Stimulated activated CD8-positive, alpha-beta memory T cell treated with anti-CD3 and anti-CD28 coated beads, Interleukin-2, amount 100 ng/mL, for 1 hour (primary cell): ENCODE measurements at places on chromosomes 6 and 20.

DNA sequence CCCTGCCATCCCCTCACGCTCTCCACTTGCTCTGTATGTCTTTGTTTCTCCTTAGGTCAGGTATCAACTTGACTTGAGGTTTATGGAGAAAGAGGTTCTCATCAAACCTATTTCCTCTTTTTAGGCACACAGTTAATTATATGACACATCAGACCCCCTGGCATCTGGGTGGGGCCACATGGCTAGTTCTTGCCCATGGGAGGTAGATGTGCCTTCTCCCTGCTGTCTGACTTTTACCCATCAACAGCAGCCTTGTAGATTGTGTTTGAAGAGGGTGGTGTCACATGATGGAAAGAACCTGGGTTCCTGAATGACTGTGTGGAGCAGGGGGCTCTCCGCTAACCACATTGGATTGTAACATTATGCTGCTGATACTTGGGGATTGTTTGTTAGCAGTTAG, 7.2 kb upstream of the UQCC2 start:
- DNase-seq, result no peak

GRCh38 chr6:30590509-30590908, 19.3 kb downstream of the ABCF1 start:
- DNase-seq, result no peak

- DNase-seq, result no peak
These were observed 634.0 kb upstream of the PTCHD4 start for GRCh38 chr6:48744948-48745347.

DNA sequence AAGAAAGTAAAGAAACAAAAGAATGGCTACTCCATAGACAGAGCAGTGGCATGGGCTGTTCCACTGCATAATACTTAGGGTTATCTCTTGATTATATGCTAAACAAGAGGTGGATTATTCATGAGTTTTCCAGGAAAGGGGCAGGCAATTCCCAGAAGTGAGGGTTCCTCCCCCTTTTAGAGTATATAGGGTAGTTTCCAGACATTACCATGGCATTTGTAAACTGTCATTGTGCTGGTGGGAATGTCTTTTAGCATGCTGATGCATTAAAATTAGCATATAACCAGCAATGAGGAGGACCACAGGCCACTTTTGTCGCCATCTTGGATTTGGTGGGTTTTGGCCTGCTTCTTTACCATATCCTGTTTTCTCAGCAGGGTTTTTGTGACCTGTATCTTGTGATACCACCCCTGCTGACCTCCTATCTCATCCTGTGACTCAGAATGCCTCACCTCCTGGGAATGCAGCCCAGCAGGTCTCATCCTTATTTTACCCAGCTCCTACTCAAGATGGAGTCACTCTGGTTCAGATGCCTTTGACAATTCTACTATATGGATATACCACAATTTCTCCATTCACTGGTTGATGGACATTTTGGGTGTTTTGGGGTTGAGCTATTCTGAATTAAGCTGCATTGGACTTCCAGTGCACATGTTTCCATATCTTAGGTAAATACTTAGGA, 280.6 kb downstream of the FARS2 start:
- no peak for DNase-seq

GRCh38 chr20:692044-692443, 16.4 kb upstream of the SCRT2 start:
- no peak for DNase-seq

DNA sequence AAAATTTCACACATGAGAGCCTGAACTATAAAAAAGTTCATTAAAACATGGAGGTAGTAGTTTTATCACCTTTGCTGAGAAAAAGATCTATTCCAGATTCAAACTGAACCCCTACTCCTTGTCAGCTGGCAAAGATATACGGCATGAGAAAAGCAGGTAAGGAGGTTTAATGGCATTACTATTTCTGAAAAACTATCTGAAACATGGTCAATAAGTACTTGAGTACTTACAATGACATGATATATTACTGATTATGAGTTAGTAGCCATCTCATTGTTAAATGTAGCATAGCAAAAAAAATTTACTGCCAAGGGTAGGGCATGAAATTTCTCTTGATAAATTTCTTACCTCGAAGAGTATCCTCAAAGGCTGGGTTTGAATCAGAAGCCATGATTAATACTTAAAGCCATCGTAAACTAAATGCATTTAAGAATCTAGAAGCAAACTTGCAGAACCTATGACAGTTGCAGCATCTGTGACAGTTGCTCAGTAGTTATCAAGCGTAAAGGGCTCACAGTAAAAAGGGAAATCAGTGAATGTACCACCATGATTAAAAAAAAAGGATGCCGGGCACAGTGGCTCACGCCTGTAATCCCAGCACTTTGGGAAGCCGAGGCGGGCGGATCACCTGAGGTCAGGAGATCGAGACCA, 8.7 kb downstream of the SLC17A5 start:
- DNase-seq, result no peak

GRCh38 chr20:48448666-48449600, 378.9 kb downstream of the PREX1 start:
- DNase-seq, result no peak

- DNase-seq, result no peak
These were observed 41.6 kb downstream of the OPRM1 start for GRCh38 chr6:154080461-154081189.

- no peak for DNase-seq
These were observed 178.0 kb downstream of the DTNBP1 start for GRCh38 chr6:15484821-15485220.

- DNase-seq, result no peak
These were observed 101.7 kb downstream of the TULP4 start for GRCh38 chr6:158413814-158414565.

DNA sequence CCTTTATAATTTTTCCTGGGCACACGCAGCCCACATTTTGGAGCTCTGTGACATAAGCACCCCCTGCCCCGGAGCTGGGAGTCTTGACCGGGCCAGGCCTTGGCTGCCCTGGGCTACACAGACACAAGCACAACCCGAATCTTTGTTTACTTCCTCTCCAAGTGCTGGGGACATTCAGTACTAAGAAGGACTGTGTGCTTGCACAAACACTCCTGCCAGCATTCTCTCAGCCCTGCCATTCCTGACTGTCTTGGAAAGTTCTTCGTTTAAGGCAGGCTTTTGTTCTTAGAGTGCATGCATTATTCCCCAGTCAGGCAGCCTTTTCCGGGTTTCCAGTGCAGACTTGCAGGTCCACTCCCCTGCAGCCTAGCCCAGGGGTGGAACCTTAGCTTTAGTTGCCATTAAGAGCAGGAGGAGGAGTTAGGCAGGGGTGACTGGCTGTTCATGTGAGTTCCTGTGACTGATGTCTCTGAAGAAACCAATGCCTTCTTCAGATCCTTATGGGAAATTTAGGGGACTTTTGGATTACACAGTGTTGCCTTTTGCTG, 28.6 kb downstream of the FOXO3 start:
- DNase-seq, result no peak

DNA sequence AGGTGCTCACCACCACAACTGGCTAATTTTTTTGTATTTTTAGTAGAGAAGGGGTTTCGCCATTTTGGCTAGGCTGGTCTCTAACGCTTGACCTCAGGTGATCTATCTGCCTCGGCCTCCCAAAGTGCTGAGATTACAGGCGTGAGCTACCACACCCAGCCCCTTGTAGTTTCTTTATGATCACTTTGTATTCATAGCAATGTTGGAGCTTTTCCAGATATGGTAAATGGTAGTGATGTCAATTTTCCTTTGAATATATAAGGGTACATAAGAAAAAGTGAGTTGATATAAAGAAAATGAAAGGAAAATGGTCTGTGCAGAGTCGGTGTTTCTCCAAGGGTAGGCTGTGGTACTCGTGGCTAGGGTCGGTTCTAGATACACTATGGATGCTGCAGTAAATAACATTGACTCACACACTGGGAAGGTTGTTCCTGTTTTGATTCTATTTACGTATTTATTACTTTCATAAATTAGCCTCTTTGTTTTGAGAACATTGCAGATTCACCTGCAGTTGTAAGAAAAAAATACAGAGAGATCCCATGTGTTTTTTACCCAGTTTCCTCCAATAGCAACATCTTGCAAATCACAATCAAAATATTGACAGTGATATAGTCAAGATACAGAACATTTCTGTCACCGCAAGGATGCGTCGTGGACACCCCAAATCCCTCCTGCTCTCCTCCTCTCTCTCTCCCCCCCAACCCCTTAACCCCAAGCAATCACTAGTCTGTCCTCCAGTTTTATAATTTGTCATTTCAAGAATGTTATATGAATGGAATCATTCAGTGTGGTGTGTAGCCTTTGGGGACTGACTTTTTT, 2.5 kb downstream of the ZNF831 start:
- no peak for DNase-seq

DNA sequence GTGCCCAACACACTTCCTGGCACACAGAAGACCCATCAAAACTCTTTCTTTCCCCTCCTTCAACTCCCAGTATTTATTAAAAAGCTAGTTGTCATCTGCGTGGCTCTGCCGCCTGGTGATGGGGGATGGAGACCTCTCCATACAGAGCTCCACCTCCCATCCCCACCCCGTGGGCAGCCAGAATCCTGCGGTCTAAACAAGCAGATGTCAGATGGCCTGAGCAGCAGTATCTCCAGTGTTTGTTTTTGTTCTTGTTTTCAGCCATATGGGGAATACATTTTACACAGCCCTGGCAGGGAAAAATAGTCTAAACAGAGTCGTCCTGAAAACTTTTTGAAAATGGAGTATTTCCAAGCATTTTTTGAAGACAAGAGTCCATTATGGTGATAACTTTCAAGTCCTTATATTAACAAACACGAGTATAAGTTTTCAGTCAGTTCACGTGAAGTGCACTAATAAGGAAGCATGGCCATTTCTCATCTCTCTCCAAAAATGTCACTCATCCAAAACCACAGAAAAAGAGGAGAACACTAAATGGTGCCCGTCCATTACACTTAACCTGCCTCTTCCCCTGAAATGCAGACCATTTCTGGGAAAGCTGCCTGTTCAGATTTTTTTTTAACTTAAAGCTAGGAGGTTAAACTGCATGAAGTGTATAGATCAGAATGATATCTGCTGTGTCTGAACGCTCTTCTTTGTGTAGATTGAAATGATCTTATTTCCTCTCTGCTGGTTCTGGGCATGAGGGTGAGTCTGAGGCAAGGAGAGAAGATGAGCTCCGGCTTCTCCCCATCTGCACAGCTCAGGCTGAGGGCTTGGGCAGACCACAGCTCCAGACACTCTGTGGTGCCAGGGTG, 91.0 kb downstream of the TCP11 start:
- DNase-seq, result no peak

GRCh38 chr6:123526128-123526527, 110.6 kb downstream of the TRDN start:
- no peak for DNase-seq

GRCh38 chr6:118263921-118264486, 284.1 kb upstream of the PLN start:
- DNase-seq, result no peak

DNA sequence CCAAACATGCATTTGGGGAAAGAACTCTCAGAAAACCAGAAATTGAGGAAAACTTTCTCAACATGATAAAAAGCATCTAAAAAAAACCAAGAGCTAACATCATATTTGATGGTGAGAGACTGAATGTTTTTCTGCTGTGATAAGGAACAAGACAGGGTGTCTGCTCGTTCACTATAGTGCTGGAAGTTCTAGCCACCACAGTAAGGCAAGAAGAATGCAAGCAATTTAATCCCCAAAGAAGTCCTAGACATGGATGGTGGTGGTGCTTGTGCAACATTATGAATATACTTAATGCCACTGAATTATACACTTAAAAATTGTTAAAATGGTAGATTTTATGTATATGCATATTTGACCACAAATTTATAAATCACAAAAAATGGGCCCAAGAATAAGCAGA, 53.4 kb downstream of the LYRM2 start:
- DNase-seq, result no peak

- no peak for DNase-seq
These were observed at the start of gene OR2J3 for GRCh38 chr6:29107758-29108157. Gene OR2J3, plus strand, starts transcription at chr6:29108058. Its CDS starts 3,833 bp downstream, at chr6:29111891.

DNA sequence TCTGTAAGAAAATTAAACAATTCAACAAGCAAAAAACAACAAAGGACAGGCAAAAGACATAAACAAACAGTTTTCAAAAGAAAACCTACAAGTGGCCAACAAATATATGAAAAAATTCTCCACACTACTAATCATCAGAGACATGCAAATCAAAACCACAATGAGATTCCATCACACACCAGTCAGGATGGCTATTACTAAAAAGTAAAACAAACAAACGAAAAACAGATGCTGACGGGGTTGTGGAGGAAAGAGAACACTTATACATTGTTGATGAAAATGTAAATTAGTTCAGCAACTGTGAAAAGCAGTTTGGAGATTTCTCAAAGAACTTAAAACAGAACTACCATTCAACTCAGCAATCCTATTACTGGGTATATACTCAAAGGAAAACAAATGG, 537.6 kb downstream of the HDGFL1 start:
- DNase-seq, result no peak

DNA sequence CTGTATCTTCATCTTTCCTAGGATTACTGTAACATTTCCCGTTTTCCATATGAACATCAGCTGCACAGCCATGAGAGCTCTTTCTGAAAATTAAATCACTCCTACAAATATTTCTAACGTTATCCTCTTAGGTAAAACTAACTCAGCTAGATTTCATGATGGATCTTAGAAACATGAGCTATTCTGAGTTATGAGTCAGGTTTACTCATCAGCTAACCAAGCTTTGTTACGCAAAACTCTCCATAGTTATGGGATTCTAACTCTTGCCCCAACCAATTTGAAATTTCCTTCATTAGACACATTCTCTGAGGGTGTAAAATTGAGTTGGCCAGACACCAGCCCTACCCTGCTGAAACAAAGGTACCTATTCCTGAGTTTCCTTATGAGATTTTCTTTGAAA, 14.0 kb downstream of the DEFB110 start:
- no peak for DNase-seq

GRCh38 chr6:5439749-5440148, 178.4 kb downstream of the FARS2 start:
- DNase-seq, result no peak

- no peak for DNase-seq
These were observed 14.0 kb upstream of the COL10A1 start for GRCh38 chr6:116139917-116140316.

DNA sequence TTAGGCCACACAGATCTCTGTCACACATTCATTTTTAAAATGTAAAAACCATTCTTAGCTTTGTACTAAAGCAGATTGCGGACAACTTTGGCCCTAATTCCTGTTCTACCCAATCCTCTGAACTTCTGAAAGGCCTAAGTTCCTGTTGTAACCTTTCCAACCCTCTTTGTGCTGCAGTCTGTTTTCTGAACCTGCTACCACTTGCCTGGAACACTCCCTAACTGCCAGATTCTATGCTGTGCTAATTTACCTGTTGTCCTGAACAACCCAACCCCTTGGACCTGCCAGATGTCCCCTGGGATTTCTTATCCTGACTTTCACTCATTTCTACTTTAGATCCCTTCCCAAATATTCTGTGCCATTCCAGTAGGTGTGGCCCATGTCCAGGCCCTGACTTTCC, 398.7 kb downstream of the ZFAND3 start:
- no peak for DNase-seq

GRCh38 chr6:154506991-154507898, 3.2 kb downstream of the CNKSR3 start:
- no peak for DNase-seq

- no peak for DNase-seq
These were observed 113.9 kb downstream of the PRDM1 start for GRCh38 chr6:106199998-106200397.

GRCh38 chr6:161374971-161375873, 101.4 kb upstream of the AGPAT4 start:
- DNase-seq, result no peak

GRCh38 chr6:33014841-33015634, 5.6 kb upstream of the HLA-DOA start:
- DNase-seq, result no peak
